ENCODE measurements at places on chromosomes 12 and 14.

DNA sequence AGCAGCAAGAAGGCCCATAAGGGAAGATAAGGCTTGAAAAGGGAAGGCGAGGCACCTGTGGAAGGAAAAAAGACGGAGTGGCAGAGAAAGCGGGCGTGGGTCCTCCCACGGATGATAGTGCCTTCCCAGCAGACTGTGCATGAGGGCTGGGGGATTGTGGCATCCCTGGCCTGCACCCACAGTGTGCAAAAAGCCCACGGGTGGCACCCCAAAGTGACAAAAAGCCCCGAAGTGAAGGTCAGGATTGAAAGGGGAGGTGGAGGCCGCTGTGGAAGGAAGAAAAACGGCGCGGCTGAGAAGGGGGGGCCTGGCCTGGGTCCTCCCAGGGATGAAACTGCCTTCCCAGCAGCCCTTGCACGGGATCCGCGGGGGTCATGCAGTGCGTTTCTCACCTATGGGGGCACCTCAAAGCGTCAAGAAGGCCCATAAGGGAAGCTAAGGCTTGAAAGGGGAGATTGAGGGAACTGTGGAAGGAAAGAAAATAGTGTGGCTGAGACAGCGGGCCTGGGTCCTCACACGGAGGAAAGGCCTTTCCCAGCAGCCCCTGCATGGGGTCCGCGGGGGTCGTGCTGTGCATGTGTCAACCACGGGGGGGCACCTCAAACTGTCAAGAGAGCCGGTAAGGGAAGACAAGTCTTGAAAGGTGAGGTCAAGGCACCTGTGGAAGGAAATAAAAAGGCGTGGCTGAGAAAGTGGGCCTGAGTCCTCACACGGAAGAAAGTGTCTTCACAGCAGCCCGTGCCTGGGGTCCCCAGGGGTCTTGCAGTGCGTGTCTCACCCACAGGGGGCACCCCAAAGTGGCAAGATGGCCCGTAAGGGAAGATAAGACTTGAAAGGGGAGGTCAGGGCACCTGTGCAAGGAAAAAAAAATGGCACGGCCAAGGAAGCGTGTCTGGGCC is 274.1 kb downstream of the ALG10 start:
- DNase-seq = no peak

GRCh38 chr14:105150368-105151083 is 18.1 kb downstream of the JAG2 start:
- DNase-seq = no peak

- DNase-seq = no peak
Measured at GRCh38 chr12:103812789-103813188, 28.2 kb downstream of the NT5DC3 start.

- DNase-seq = no peak
Measured at GRCh38 chr14:59294662-59294992, 106.2 kb downstream of the DAAM1 start.

GRCh38 chr14:56570295-56570694 is 9.3 kb upstream of the TMEM260 start:
- no peak for DNase-seq

- no peak for DNase-seq
Measured at GRCh38 chr14:33287189-33287588, 348.5 kb downstream of the NPAS3 start.

DNA sequence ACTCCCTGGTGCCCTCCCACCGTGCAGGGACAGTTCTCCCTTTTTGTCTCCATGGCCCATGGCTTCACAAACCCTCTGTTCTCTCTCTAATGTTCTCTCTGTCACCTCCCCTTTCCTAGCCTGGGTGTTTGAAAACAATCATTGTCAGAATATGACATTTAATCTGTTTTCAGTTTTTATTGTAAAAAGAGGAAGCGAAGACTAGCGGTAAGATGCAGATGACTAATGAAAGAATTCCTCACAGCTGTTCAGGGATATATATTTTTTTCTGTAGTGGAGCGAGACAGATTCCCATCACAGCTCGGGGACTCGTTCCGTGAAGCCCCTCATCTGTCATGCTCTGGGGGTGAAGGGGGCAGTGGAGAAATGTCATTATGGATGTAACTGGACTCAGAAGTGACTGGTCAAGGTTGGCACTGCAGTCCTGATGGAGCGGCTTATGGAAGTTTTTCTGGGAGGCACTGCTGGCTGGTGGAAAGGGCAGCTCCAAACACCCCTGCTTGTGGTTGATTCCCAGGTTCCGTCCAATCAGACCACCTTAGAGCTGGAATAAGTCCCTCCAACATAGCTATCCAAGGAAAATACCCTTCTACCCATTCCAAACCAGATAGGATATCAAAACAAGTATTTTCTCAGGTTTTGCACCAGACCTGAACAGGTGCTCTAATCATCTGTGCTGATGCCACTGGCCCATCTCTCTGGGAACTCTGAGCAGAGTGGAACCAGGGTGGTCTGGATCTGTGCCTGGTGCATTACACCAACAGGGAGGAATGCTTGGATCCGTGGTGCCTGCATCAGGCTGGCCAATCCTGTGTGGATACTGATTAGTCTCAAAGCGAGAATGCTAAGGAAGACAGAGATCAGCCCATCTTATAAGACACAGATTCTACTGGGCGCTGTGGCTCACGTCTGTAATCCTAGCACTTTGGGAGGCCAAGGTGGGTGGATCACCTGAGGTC is 84.7 kb downstream of the GPATCH2L start:
- DNase-seq = no peak

DNA sequence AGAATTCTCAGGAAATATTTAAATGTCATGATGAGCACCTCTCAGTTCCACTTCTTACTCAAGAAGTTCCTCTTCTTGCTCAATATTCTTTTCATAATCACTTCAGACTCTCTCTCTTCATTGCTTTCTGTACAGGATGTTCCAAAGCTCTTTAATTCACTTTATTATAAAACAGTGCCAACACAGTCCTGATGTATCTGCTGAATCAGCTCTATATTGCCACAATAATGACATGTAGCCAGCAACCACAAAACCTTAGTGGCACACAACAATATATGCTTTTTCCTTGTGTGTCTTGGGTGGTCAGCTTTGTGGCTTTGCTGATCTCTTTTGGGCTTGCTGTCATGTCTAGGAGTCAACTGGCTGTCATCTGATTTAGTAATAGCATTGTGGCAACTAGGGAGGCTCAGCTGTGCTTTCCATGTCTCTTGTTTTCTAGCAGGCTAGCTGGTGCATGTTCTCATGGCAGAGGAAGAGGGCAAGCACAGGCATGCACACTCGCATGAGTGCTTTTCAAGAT is 52.8 kb upstream of the SLC2A13 start:
- DNase-seq = no peak

- no peak for DNase-seq
Measured at GRCh38 chr14:66293533-66294105, 192.6 kb upstream of the CCDC196 start.

GRCh38 chr14:104472536-104473243 is 106.9 kb upstream of the C14orf180 start:
- DNase-seq = no peak

- no peak for DNase-seq
Measured at GRCh38 chr14:71597287-71597920, 334.8 kb upstream of the RGS6 start.

DNA sequence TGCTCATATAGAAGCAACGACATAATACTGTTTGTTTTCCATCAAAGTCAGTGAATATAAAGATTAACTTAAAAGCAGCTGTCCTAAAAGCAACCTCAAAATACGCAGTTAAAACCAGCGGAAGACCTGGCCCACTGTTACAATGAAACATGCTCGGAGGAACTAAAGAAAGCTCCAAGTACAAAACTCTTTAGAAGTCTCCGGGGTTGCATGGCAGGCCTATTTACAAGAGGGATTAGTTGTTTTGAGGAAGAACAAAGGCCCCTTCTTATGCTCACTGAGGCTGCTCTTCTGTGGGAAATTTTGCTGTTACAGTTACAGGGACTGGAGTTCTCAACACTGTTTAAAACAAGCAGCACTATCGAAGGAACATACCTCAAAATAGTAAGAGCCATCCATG is 75.9 kb upstream of the C12orf71 start:
- no peak for DNase-seq

GRCh38 chr12:3222979-3223378 is 145.8 kb downstream of the TSPAN9 start:
- DNase-seq = no peak

GRCh38 chr12:58896278-58896677 is 24.0 kb downstream of the LRIG3 start:
- no peak for DNase-seq

GRCh38 chr12:25301798-25302197 is 51.1 kb upstream of the KRAS start:
- no peak for DNase-seq

GRCh38 chr12:29961231-29961630 is 177.5 kb upstream of the TMTC1 start:
- no peak for DNase-seq

GRCh38 chr12:114902665-114903064 is 218.7 kb upstream of the TBX3 start:
- DNase-seq = no peak

DNA sequence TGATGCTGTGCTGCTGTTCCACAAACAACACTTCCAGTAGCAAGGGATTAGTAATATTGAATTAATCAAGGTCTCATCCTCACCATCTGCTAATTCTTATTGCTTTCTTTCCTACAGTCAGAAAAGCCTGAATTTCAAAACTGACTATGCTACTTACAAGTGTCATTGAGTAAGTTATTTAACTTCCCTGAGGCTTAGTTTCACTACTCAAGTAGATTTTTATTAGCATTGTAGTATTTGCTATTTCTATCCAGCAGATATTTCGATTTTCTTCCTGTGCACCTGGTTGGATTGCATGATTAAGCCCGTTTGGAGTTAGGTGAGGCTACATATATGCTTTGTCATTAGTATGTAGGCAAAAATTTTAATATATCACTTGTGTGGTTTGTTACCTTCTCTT is 591.5 kb downstream of the TRHDE start:
- no peak for DNase-seq

DNA sequence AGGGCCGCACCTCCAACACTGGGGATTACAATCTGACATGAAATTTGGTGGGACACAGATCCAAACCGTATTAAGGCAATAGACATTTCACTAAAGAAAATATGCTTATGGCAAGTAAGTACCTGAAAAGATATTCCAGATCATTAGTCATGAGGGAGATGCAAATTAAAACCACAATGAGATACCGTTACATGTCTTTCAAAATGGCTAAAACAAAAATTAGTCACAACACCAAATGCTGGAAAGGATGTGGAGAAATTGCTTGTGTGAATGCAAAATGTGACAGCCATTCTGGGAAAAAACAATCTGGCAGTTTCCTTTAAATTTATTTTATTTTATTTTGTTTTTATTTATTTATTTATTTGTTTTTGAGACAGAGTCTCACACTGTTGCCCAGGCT is 82.3 kb upstream of the PTGDR start:
- DNase-seq = no peak

GRCh38 chr12:114636723-114637480 is 47.1 kb downstream of the TBX3 start:
- DNase-seq = no peak

GRCh38 chr12:21599143-21599999 is 5.3 kb downstream of the GYS2 start:
- no peak for DNase-seq

DNA sequence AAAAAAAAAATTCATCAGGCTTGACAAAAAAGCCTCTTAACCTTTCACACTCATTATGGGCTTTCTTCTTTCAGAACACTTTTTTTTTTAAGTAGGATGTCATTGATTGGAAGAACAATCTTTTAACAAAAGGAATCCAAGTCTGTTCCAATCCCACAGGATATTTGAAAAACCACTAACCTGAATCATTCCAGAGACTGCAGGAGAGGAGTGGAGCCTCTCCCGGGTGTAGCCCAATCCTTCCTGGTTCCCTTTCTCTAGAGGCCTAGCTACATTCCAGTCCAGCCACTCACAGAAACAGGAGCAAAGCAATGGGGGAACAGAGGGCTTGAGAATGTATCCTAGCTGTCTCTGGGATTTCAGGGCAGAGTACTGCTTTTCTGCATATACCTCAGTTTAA is 4.3 kb downstream of the MFAP5 start:
- DNase-seq = no peak

- no peak for DNase-seq
Measured at GRCh38 chr14:72884386-72884785, 9.5 kb downstream of the DPF3 start.

- DNase-seq = peak; percentile 39
Measured at GRCh38 chr12:45730348-45731189, 1.1 kb downstream of the ARID2 start.

GRCh38 chr12:106861984-106862916 is 87.8 kb downstream of the RIC8B start:
- no peak for DNase-seq

- no peak for DNase-seq
Measured at GRCh38 chr12:90268574-90268973, 559.9 kb upstream of the ATP2B1 start.

DNA sequence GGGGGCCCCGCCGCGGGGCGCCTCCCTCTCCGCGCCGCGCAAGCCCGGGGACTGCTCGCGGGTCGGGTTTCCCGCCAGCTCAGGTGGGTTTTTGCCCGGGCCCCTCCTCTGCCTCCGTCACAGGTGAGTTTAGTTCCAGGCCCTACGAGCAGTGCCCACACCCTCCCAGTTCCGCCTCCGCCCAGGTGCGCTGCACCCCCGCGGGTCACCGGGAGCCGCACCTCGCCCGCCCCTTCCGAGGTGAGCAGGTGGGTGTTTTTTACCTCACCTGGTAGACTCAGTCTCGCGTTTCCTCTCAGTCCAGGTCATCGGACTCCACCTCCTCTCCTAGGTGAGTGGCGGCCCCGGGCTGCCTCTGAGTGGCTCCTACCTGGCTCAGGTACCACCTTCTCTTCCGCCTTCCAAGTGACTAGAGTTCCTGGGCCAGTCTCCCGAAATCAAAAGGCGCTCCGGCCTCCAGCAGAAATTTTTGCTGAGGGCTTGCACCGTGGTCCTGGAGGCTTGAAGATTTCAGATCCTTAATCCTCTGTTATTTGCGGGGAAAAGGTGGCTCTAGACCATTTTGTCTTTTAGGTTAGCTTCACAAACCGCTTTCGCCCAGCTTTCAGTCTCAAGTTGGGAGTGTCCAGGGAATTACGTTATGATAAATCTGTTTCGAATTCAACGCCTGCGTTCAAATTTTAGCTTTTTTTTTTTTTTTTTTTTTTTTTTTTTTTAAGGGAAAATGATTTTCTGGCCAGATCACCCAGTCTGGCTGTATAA is at the start of gene TMEM30B:
TMEM30B (minus strand) TSS at position 153 of the 762 bp plus-strand sequence. CDS start 191 bp downstream, outside the sequence.
- DNase-seq = no peak

GRCh38 chr12:69840727-69841126 is 15.7 kb downstream of the MYRFL start:
- no peak for DNase-seq

DNA sequence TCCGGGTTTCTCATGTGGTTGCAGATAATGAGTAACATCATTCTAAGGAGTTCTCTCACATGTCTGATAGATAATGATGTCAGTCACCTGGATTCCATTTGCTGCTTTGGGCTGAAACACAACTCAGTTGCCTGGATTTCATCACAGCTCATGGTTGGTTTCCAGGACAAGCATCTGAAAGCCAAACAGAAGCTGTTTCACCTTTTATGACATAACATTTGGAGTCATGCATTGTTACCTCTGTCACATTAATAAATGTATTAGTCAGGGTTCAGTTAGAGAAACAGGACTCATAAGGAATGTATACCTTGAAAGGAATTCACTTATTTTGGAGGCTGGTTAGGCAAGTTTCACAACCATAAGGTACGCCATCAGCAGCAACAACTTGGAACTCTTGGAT is 251.9 kb upstream of the ATXN7L3B start:
- no peak for DNase-seq
